Caki2 (cell line): ENCODE measurements at places on chromosomes 7 and 10. TPM values are rescaled to one million over a fixed set of nuclear protein-coding genes. Genes with fewer than 3 reads are reported as not detected.

Gene CFAP43
- total RNA-seq: 1.1 and 2.7 TPM in 2 replicates

Gene INMT
- not detected in 2 replicates for total RNA-seq

DNA sequence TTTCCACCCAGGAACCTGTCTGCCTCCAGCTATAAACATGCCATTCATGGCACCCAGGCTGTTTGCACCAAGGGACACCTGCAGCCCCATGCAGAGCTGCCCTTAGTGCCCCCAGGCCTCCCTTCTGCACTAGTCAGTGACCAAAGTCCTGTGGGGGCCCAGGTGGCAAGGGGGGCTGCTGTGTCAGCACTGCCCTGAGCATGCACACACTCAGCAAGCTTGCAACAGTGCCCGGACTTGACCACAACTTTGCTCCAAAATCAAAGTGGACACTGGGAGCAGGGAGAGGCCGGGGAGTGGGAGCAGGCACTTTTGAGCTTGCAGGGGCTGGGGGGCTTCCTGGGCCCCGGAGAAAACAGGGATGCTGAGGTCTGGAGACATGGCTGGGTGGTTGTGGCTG is 192.9 kb upstream of the MBL2 start:
- no peak for DNase-seq

DNA sequence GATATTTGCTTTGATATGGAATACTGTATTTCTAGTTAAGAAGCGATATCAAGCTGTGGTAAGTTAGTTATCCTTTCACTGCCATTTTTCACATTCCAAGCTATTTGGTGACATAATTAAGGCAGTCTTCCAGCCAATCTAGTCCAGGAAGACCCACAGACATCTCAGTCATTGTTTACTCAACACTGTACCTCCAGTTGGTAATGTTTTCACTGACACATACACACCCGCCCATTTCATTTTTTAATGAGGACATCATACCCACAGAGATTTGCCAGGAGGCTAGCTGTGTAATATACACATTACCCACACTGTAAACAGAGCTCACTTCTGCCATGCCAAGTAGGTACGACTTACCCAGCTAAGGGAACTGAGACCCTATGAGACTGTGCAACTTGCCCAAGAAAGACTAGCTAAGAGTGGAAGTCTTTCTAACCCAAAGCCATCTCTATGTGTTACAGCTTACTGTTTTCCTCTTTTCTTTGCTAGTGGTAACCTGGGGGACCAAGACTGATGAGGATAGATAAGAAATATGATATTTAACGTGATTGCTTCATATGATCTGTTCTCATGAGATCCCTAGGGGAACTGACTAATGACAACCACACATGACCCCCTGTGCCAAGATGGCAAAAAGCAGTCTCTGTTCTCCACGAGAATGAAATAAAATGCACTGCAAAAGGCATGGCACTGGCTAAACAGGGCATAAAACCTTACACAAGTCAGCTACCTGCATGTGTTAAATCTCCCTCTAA is 179.0 kb downstream of the DGKI start:
- DNase-seq: peak; percentile 80

Gene TRIM56
- 4.1 and 6.8 TPM in 2 replicates for total RNA-seq

- DNase-seq: no peak
These were observed 558 bp upstream of the ABCC2 start for GRCh38 chr10:99781734-99782429.

DNA sequence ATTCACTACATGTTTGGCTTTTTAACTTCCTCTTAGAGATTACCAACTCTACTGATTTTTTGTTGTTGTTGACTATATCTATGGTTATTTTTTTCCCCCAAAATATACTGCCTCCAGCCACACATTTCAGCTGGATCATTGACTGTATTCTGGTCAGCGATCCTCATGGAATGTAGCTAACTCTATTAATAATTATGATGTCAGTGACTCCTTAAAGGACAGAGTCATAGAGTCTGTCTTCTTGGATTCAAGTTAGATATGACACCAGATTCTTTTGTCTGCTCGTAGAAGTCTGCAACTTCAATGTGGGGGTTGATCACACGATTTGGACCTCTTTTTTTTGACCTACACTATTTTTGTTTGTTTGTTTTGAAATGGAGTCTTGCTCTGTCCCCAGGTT is 33.2 kb downstream of the UBN2 start:
- no peak for DNase-seq

Gene PAX4
- total RNA-seq: not detected in 2 replicates
